ENCODE measurements at places on chromosomes 3 and 15. TPM values are rescaled to one million over a fixed set of nuclear protein-coding genes. Genes with fewer than 3 reads are reported as not detected.
A peak's percentile ranks its signal among the peaks of the same experiment; 100 is the strongest.

- H3K4me3 ChIP-seq, result no peak overlapping the region
- peak overlapping the region; percentile 89 for H3K27ac ChIP-seq
- peaks cover 43% of the 10 kb centered on the region for H3K4me1 ChIP-seq
- H3K27me3 ChIP-seq, result no peaks in the 10 kb centered on the region
- peak; percentile 92 for DNase-seq
Measured at GRCh38 chr3:64150623-64151207, 74.6 kb downstream of the PRICKLE2 start.

GRCh38 chr3:17023006-17023664 lies 138.4 kb downstream of the PLCL2 start:
- H3K27ac ChIP-seq, result no peak overlapping the region
- H3K36me3 ChIP-seq, result no peaks in the 10 kb centered on the region
- H3K4me1 ChIP-seq, result no peaks in the 10 kb centered on the region
- DNase-seq, result no peak
- H3K4me3 ChIP-seq, result no peak overlapping the region

GRCh38 chr3:37540786-37541185 lies 320.9 kb upstream of the CTDSPL start:
- H3K4me3 ChIP-seq, result no peak overlapping the region
- no peaks in the 10 kb centered on the region for H3K27me3 ChIP-seq
- H3K27ac ChIP-seq, result no peak overlapping the region
- H3K4me1 ChIP-seq, result peaks cover 17% of the 10 kb centered on the region

- no peak overlapping the region for H3K4me3 ChIP-seq
- H3K36me3 ChIP-seq, result no peaks in the 10 kb centered on the region
- H3K4me1 ChIP-seq, result no peaks in the 10 kb centered on the region
- H3K27me3 ChIP-seq, result no peaks in the 10 kb centered on the region
Measured at GRCh38 chr3:82088749-82089148, 327.3 kb upstream of the GBE1 start.

DNA sequence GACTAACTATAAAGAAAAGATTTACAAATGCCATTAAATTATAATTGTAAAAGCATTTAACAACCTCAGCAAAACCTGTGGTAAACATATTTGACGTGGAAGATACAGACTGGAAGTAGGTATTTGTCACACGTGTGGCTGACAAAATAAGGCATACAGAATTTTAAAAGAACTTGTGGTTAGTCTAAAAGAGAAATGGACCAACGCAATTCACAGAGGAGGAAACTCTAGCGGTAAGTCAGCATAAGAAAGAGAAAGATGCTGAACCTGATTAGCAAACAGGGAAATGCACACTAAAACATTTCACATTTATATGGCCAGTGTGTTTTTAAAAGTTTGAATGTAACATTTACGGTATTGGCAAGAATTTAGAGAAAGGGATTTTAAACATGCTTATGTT lies 35.3 kb downstream of the KCNH8 start:
- H3K27ac ChIP-seq, result no peak overlapping the region
- DNase-seq, result no peak
- no peaks in the 10 kb centered on the region for H3K36me3 ChIP-seq

DNA sequence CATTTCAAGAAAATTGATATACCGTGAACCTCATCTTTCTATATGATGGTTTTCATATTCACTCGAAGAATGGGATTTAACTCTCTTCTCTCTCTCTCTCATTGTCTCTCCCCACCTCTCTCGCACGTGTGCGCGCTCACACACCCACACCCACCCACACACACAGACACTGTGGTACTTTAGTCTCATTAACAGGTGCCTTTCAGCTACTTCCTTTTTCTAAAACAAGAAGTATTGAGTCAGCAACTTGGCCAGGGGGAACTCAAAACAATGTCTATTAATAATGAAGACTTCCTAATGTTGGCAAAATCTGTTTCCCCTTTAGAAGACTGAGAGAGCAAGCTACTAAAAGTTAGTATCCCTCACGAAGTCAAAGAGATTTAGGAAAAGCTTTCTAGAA lies 150.7 kb downstream of the TMCO5A start:
- H3K4me1 ChIP-seq, result no peaks in the 10 kb centered on the region
- H3K4me3 ChIP-seq, result no peak overlapping the region
- DNase-seq, result no peak
- H3K27me3 ChIP-seq, result no peaks in the 10 kb centered on the region
- no peak overlapping the region for H3K27ac ChIP-seq

The ILDR1 gene
- not detected for total RNA-seq

The PDE8A gene
- 35.7 TPM for total RNA-seq

The FETUB gene
- not detected for total RNA-seq

The LDHAL6B gene
- not detected for total RNA-seq

The TAGLN3 gene
- total RNA-seq, result 7.7 TPM

The ANKRD34C gene
- total RNA-seq, result not detected
